ENCODE measurements at places on chromosomes 6 and 20.

DNA sequence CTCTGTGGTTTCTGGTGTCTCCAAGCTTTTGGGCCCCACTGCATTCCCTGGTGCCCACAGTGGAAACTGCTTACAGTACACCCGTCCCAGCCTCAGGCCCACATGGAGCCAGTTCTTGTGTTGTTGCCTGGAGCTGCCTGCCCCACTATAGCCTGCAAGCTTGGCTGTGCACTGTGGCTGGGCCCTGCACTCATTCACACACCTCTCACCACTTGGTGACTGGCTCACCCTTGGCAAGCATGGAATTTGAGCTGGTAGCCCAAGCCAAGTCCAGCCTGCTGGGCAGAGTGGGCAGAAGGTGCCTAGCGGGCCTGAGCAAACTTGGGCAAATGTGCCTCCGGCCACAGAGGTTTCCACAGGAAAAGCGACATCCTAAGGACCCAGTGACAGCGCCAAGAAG lies 472.3 kb downstream of the MMUT start:
- no peak for DNase-seq

GRCh38 chr6:84309336-84309735 lies 81.9 kb upstream of the CEP162 start:
- DNase-seq = no peak

DNA sequence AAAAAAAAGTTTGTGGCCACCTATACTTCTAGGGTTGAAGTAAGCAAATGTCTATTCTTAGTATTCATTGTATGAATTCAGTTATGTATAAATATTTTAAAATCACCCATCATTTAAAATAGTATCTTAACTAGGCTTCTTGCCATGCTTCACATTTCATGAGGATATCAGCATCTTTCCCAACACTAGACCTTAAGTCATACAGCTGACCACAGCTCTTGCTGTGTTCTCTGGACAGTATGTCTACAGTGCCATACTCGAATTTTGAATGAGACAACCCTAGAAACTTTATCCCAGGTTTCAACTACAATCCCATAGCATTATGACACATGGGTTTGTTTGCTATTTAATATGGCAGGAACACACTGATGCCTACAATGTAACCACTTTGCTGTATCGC lies 5.2 kb downstream of the TXNDC5 start:
- no peak for DNase-seq

- no peak for DNase-seq
Measured at GRCh38 chr6:14818422-14818884, 427.4 kb upstream of the JARID2 start.

- no peak for DNase-seq
Measured at GRCh38 chr6:161265975-161266374, 7.9 kb downstream of the AGPAT4 start.

DNA sequence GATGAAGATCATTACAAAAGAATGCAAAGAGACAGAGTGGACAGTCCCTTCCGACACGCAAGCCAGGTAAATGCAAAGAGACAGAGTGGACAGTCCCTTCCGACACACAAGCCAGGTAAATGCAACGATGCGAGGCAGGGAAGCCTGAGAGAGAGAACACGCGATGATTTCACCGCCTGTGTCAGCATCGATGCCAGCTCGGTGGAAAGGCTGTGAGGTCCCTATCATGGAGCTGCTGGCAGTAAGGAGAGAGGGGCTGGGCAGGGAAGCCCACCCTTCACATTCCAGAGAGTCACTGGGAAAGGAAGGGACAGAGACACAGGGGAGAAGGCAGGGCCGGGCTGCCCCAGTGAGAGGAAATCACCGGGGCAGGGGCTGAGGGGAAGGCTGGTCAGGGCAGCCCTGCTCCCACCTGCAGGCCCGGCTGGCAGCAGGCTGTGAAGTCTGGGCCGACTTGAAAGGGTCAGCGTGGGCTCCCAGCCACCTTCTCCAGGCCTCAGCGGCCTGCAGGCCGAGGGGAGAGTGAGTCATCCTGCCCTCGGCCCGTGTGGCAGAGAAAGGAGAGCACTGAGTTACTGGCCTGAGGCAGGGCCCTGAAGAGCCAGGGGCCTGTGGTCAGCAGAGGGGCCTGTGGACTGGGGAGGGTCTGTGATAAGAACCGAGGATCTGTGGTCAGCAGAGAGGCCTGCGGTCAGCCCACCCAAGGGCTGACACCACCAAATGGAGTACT lies 80.4 kb downstream of the DACT2 start:
- DNase-seq = no peak

DNA sequence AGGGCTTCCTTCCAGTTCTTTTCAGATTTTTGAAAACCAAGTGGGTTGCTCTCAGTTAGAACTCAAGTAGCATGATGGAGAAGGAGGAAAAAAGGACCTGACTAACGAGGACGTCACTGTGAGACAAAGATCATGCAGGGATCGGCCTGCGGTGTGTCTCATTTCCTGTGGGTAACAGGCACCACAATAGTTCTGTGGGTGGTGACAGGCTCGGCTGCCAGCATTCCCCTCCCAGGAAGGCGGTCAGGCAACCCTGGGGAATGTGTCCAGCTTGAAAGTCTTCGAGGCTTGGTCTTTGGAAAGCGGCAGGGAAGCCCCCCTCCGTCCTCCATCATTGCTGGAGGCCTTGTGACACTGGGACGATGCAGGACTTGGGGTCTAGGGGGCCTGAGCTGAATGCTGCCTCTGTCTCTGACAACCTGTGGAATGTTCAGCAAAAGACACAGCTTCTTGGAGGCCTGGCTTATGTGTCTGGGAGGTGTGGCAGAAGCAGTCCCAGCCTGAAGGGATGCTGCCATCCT lies 121.0 kb downstream of the BCAS1 start:
- peak; percentile 75 for DNase-seq

DNA sequence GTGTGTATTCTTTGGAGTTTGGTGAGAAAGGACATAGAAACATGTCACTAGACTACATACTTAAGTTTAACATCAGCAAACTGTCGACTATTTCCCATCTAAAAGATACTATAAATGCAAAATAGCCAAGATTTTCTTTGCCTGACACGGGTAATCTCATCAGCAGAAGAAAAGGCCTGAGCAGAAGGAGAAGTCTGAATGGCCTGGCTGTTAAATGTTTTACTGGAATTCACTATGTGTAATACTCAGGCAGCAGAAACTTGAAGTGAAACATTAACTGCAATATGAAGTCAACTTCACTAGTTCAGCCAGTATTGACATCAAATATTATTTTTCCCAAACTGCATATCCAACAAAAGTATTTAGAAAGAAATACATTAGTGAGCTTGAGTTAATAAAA lies 6.4 kb upstream of the DSE start:
- DNase-seq = no peak

GRCh38 chr6:119830494-119831295 lies 481.1 kb upstream of the MAN1A1 start:
- no peak for DNase-seq

DNA sequence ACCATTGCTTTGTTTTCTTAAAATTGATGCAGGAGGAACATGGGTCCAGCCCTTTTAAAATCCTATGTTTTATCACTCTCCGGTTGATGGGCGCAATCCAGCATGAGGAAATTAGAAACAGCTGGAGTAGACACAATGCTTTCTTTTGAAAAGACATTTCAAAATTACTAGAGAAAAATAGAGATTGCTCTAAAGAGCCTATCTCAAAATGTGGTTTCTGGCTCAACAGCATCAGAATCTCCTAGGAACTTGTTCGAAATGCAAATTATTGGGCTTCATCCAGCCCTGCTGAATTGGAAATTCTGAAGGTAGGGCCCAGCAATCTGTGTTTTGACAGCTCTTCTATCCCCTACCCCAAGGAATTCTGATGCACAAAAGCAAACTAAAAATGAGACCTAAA lies 190.8 kb upstream of the BMP2 start:
- no peak for DNase-seq

DNA sequence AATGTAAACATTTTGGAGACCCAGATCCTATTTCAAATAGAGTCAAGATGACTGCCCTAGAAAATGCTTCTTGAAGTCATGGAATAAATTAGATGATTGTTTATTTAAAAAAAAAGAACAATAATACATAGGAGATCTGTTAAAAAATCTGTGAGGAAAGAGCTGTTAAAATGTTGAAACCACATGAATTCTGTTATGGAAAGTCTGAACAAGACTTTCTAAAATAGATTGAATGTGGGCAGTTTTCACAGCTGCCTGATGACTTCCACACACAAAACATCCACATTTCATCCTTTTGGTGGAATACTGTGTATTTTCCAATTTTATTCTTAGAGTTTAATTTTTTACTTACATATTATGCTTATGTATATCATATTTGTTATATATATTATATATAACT lies 186.1 kb downstream of the LAMA2 start:
- DNase-seq = no peak

DNA sequence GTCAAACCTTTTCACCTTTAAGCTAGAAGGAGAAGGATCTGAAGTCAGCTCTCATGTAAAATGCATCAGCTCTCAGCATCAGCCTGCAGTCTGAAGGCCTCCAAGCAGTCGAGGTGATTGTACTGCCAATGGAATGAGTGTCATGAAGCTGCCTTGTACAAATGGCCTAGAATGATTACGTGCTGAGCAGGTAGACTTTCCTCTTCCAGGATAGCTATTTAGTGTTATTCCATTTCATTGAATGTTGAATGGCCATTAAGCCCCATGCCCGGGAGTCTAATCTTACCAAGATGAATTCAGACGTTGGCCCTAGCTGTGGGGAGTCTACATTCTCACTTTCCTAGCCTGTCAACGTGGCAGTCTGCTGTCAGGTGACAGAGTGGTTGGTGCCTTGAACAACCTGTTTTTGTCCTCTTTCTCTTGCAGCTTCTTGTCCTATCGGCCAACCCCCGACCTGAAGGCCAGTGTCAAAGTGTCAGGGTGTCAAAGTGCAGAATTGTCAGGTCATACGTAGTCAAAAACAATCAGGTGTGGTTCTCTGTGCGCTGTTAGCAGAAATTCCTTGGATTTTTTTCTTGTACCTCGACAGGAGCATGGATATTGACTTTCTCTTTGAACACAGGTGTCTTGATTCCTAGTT lies 95.2 kb upstream of the TIAM2 start:
- no peak for DNase-seq

DNA sequence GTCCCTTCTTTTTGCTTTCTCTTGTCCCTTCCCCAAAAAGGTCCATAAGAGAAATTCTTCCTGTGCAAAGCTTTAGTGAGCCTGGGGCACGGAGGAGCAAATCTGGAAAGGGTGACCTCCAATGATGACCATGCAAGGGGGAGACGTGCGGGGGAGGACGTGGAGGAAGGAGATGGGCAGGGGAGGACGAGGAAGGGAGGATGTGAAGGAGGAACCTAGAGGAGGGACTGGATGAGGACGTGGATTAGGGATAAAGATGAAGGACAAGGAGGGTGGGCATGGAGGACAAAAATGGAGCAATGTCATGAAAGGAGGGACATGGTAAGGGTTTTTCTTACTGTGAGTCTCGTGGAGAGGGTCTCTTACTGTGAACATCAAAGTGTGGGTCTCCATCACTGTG lies 139.5 kb downstream of the ERMARD start:
- no peak for DNase-seq

- DNase-seq = no peak
Measured at GRCh38 chr20:18647777-18648176, 59.9 kb downstream of the DTD1 start.

- DNase-seq = no peak
Measured at GRCh38 chr6:145891565-145891964, 72.6 kb downstream of the SHPRH start.

DNA sequence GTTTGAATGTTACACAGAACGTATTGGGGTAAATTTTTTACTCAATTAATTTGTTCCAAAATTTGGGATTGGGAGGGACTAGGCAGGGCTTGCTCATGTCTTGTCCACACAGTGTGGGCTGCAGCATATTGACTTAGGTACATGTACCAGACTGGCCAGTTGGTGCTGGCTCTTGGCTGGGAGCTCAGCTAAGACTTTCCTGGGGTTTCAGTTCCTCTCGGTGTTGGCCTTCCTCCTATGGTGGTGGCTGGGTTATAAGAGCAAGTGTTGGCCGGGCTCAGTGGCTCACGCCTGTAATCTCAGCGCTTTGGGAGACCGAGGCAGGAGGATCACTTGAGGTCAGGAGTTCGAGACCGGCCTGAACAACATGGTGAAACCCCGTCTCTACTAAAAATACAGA lies 4.9 kb downstream of the CENPQ start:
- DNase-seq = no peak

DNA sequence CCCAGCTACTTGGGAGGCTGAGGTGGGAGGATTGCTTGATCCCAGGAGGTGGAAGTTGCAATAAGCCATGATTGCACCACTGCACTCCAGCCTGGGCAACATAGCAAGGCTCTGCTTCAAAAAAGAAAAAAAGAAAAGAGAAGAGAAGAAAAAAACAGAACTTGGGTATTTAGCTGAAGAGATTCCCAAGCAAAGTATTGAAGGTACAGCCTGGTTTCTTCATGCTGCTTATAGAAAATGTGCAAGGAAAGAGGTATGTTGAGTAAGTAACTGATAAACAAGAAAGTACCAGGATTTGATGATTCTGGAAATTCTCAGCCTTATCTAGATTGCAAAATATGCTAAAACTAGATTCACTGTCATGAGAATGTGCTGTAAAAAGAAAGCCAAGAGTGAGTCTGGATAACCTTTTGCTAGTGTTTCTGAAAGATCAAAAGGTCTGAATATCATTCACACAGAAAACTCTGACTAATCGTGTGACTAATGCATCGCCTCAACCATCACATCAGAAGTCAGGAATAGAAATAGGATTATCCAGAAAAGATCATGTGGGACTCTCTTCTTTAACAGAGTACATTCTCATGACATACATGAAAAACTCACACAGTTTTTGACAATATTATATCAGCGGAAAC lies 32.4 kb upstream of the NOP56 start:
- no peak for DNase-seq

GRCh38 chr6:92559611-92560010 lies 859.7 kb downstream of the EPHA7 start:
- DNase-seq = no peak

GRCh38 chr6:113329942-113330635 lies 527.1 kb upstream of the MARCKS start:
- DNase-seq = no peak

GRCh38 chr6:131954775-131955107 lies 3.6 kb upstream of the CCN2 start:
- DNase-seq = no peak

DNA sequence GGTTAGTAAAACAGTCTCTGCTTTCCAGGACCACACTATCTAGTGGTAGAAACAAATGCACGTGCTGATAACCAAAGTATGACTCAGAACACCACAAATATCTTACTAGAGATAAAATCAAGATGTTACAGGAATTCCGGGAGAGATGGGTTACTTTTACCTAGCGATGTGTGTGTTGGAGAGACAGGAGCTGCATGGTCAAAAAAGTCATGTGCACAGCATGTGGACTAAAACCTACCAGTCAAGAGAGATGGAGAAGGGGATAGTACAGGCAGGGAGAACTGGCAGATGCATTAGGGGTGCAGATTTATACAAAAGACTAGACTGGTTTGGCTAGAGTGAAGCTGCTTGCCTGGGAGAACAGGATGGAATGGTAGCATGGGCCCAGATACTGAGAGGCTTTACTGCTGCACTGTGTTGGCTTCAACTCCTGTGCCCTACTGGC lies 75.3 kb upstream of the MRAP2 start:
- no peak for DNase-seq
